ENCODE measurements at places on chromosomes 4 and X. TPM values are rescaled to one million over a fixed set of nuclear protein-coding genes. Genes with fewer than 3 reads are reported as not detected.

GRCh38 chr4:53734584-53735353 lies 143.5 kb upstream of the LNX1 start:
- no peaks in the 10 kb centered on the region for H3K27me3 ChIP-seq
- H3K27ac ChIP-seq: no peak overlapping the region
- DNase-seq: no peak
- H3K36me3 ChIP-seq: no peaks in the 10 kb centered on the region

GRCh38 chr4:185969657-185970056 lies 99.3 kb upstream of the TLR3 start:
- no peak overlapping the region for H3K27ac ChIP-seq
- H3K36me3 ChIP-seq: no peaks in the 10 kb centered on the region
- H3K27me3 ChIP-seq: no peaks in the 10 kb centered on the region
- H3K4me1 ChIP-seq: peaks cover 4% of the 10 kb centered on the region

- H3K27me3 ChIP-seq: no peaks in the 10 kb centered on the region
- H3K4me3 ChIP-seq: no peak overlapping the region
- no peak overlapping the region for H3K27ac ChIP-seq
- no peaks in the 10 kb centered on the region for H3K36me3 ChIP-seq
- DNase-seq: no peak
Observed at GRCh38 chr4:15488658-15489470, 19.2 kb downstream of the CC2D2A start.

The PCDH7 gene
- 8.0 TPM for total RNA-seq

The SORBS2 gene
- total RNA-seq: 44.9 TPM

- DNase-seq: no peak
- no peaks in the 10 kb centered on the region for H3K4me1 ChIP-seq
- H3K27ac ChIP-seq: no peak overlapping the region
- H3K27me3 ChIP-seq: no peaks in the 10 kb centered on the region
- no peaks in the 10 kb centered on the region for H3K36me3 ChIP-seq
- no peak overlapping the region for H3K4me3 ChIP-seq
Observed at GRCh38 chr4:130648570-130648969, 1552.6 kb downstream of the C4orf33 start.

- no peaks in the 10 kb centered on the region for H3K36me3 ChIP-seq
- H3K27ac ChIP-seq: no peak overlapping the region
- no peak for DNase-seq
- H3K27me3 ChIP-seq: no peaks in the 10 kb centered on the region
- H3K4me3 ChIP-seq: no peak overlapping the region
- no peaks in the 10 kb centered on the region for H3K4me1 ChIP-seq
Observed at GRCh38 chr4:154569028-154569427, 6.2 kb downstream of the FGB start.

- H3K27me3 ChIP-seq: no peaks in the 10 kb centered on the region
- no peak overlapping the region for H3K27ac ChIP-seq
- H3K4me3 ChIP-seq: no peak overlapping the region
- no peaks in the 10 kb centered on the region for H3K36me3 ChIP-seq
- H3K4me1 ChIP-seq: no peaks in the 10 kb centered on the region
Observed at GRCh38 chrX:47960406-47960805, 43.4 kb downstream of the ZNF182 start.

DNA sequence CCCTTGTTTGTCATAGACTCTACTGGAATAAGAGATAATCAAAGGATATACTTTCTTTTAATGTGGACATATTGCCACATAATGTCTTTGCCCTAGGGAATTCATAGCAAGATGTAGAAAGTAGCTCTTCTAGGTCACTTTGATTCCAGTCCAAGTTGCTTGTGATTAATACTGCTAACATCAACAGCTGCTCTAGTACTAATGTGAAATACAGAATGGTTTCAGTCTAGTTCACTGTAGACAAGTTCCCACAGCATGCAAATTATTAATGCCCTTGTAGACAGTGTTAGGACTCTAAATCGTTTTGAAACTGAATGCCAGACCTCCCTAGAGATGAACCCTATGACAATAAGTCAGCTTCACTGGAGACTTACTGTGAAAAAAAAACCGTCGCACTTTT lies 494.6 kb upstream of the ATOH1 start:
- no peak overlapping the region for H3K27ac ChIP-seq
- no peaks in the 10 kb centered on the region for H3K27me3 ChIP-seq
- no peak overlapping the region for H3K4me3 ChIP-seq
- no peaks in the 10 kb centered on the region for H3K4me1 ChIP-seq

DNA sequence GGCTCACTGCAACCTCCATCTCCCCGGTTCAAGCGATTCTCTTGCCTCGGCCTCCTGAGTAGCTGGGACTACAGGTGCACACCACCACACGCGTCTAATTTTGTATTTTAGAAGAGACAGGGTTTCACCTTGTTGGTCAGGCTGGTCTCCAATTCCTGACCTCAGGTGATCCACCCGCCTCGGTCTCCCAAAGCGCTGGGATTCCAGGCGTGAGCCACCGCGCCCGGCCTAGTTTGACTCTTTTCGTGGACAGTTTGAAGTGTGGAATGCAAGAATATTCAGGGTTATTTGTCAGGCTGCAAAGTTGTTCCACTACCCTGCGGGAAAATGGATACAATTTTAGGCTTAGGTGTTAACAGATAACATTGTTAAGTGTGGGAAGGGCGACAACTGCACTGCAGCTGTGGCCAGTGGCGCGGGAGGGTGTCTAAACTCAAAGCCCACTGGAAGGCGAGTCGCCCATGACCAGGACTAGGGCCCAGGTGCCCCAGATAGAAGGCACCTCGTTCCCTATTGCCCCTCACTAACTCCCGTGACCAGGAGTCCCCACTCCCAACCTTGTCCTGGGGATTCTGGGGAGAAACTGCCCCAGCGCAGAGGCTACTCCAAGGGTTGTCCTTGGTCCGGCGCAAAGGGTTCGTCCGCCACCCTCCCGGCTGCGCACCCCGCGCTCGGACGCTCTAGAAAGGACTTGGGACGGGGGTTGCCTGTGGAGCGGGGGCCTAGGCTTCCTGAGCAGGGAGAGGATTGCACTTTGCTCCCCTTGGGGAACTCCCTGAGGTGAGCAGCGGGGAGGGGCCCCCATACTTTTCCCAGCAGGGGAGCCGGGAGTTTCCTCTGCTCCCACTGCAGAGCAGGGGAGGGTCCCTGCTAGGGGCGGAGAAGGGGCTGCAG lies 1.1 kb upstream of the CD99 start:
- peak overlapping the region; percentile 60 for H3K27ac ChIP-seq
- no peaks in the 10 kb centered on the region for H3K27me3 ChIP-seq
- no peak for DNase-seq
- H3K4me1 ChIP-seq: peaks cover 27% of the 10 kb centered on the region

- no peak for DNase-seq
- no peaks in the 10 kb centered on the region for H3K27me3 ChIP-seq
- peaks cover 11% of the 10 kb centered on the region for H3K4me1 ChIP-seq
- H3K36me3 ChIP-seq: no peaks in the 10 kb centered on the region
- no peak overlapping the region for H3K4me3 ChIP-seq
Observed at GRCh38 chr4:6730603-6731317, 14.8 kb downstream of the BLOC1S4 start.

- no peaks in the 10 kb centered on the region for H3K36me3 ChIP-seq
- H3K27me3 ChIP-seq: no peaks in the 10 kb centered on the region
- H3K4me1 ChIP-seq: peaks cover 4% of the 10 kb centered on the region
- H3K4me3 ChIP-seq: no peak overlapping the region
Observed at GRCh38 chr4:152476796-152477195, 59.1 kb downstream of the FBXW7 start.

GRCh38 chr4:153153339-153153871 lies 50.8 kb upstream of the TRIM2 start:
- H3K4me3 ChIP-seq: peak overlapping the region; percentile 62
- H3K36me3 ChIP-seq: no peaks in the 10 kb centered on the region
- no peak overlapping the region for H3K27ac ChIP-seq
- H3K27me3 ChIP-seq: no peaks in the 10 kb centered on the region

The MTMR8 gene
- total RNA-seq: 1.9 TPM

GRCh38 chr4:170476351-170476750 lies 386.6 kb upstream of the AADAT start:
- DNase-seq: no peak
- H3K4me3 ChIP-seq: no peak overlapping the region
- no peaks in the 10 kb centered on the region for H3K36me3 ChIP-seq
- no peaks in the 10 kb centered on the region for H3K4me1 ChIP-seq
- H3K27ac ChIP-seq: no peak overlapping the region
- H3K27me3 ChIP-seq: no peaks in the 10 kb centered on the region

The LRBA gene
- 39.9 TPM for total RNA-seq

The UGT8 gene
- total RNA-seq: 2.8 TPM

The PITX2 gene
- total RNA-seq: not detected

- H3K27ac ChIP-seq: peak overlapping the region; percentile 86
- peaks cover 20% of the 10 kb centered on the region for H3K4me1 ChIP-seq
- H3K27me3 ChIP-seq: no peaks in the 10 kb centered on the region
Observed at GRCh38 chrX:40171513-40172400, 74.0 kb upstream of the BCOR start.

- no peak overlapping the region for H3K4me3 ChIP-seq
- DNase-seq: no peak
- no peaks in the 10 kb centered on the region for H3K36me3 ChIP-seq
- H3K27me3 ChIP-seq: no peaks in the 10 kb centered on the region
- H3K27ac ChIP-seq: no peak overlapping the region
Observed at GRCh38 chr4:107252571-107252970, 216.5 kb upstream of the DKK2 start.

DNA sequence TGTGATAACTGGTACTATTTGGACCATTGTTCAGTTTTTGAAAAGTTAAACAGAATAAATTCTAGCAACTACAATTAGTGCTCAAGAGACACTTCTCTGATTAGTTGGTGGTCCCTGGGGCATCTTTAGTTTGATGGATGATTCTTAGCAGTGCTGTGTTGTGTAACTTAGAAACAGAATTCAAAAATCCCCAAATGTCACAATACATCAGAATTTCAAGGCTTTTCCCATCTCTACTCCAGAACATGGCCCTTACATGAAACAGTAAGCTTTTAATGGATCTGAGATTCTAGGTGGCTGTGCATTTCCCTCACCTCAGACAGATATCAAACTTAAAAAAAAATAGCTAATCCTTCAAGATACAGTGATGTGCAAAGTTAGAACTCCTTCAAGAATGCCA lies 104.4 kb upstream of the CXCL13 start:
- no peaks in the 10 kb centered on the region for H3K4me1 ChIP-seq
- no peaks in the 10 kb centered on the region for H3K27me3 ChIP-seq
- no peak overlapping the region for H3K4me3 ChIP-seq
- no peaks in the 10 kb centered on the region for H3K36me3 ChIP-seq

GRCh38 chrX:110683925-110684324 lies 111.7 kb downstream of the CHRDL1 start:
- DNase-seq: no peak
- H3K27me3 ChIP-seq: no peaks in the 10 kb centered on the region
- H3K27ac ChIP-seq: no peak overlapping the region
- no peak overlapping the region for H3K4me3 ChIP-seq

The UGT2B15 gene
- total RNA-seq: not detected

- H3K4me1 ChIP-seq: no peaks in the 10 kb centered on the region
- H3K27ac ChIP-seq: no peak overlapping the region
- H3K27me3 ChIP-seq: peaks cover 3% of the 10 kb centered on the region
- H3K4me3 ChIP-seq: no peak overlapping the region
- no peak for DNase-seq
Observed at GRCh38 chr4:117096886-117097285, 11.5 kb upstream of the TRAM1L1 start.

- H3K4me3 ChIP-seq: no peak overlapping the region
- no peaks in the 10 kb centered on the region for H3K36me3 ChIP-seq
- no peak overlapping the region for H3K27ac ChIP-seq
- H3K27me3 ChIP-seq: peaks cover 10% of the 10 kb centered on the region
Observed at GRCh38 chr4:121927948-121928347, 23.9 kb downstream of the TRPC3 start.

GRCh38 chr4:45186249-45186648 lies 459.9 kb upstream of the GNPDA2 start:
- no peak overlapping the region for H3K4me3 ChIP-seq
- no peak for DNase-seq
- H3K4me1 ChIP-seq: no peaks in the 10 kb centered on the region
- H3K27ac ChIP-seq: no peak overlapping the region
- H3K27me3 ChIP-seq: no peaks in the 10 kb centered on the region
- H3K36me3 ChIP-seq: no peaks in the 10 kb centered on the region

The MSX1 gene
- total RNA-seq: 2.5 TPM

DNA sequence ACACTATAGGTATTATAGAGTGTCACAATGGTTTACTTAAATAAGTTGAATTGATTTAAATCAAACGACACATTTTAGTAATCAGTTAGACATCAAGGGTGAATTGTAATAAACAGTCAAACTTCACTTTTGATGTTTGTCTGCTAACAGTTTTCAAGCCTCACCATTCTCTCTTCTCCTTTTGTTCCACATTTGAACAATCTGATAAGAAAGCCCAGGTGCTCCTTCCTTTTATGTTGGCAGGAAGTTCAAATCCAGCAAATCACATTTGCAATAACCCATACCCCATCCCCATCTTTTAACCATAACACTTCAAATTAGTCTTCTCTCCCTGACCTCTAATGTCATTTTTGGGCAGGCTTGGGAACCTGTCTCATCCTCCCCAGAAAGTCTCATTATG lies 63.4 kb upstream of the GC start:
- no peak for DNase-seq
- H3K4me1 ChIP-seq: no peaks in the 10 kb centered on the region
- H3K36me3 ChIP-seq: no peaks in the 10 kb centered on the region

- H3K4me3 ChIP-seq: no peak overlapping the region
- no peak overlapping the region for H3K27ac ChIP-seq
- no peak for DNase-seq
- no peaks in the 10 kb centered on the region for H3K4me1 ChIP-seq
- H3K27me3 ChIP-seq: no peaks in the 10 kb centered on the region
- H3K36me3 ChIP-seq: no peaks in the 10 kb centered on the region
Observed at GRCh38 chrX:148035380-148035779, 54.2 kb downstream of the FMR1NB start.

DNA sequence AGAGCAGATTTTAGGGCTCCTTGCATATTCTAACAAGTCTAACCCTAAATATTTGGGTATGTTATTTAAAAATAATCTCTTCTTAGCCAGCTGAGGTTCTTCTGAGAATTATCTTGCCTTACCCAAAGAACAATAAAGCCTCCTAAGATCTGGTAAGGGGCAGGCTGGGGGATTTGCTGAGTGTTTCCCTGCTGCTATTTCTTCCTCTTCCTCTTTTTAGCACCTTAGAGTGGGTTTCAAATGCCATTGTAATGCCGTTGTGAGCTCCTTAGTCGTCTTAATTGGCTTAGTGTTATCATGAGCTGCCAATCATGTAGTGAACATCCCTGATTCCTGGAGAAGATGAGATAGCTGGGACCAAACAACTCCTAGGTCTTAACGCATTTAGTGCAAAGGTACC lies 15.4 kb downstream of the STOX2 start:
- no peaks in the 10 kb centered on the region for H3K27me3 ChIP-seq
- H3K4me3 ChIP-seq: no peak overlapping the region
- H3K27ac ChIP-seq: no peak overlapping the region
- no peak for DNase-seq
- H3K4me1 ChIP-seq: no peaks in the 10 kb centered on the region
- no peaks in the 10 kb centered on the region for H3K36me3 ChIP-seq

GRCh38 chr4:169246957-169247396 lies 23.8 kb downstream of the SH3RF1 start:
- H3K36me3 ChIP-seq: no peaks in the 10 kb centered on the region
- H3K4me1 ChIP-seq: peaks cover 31% of the 10 kb centered on the region
- no peak overlapping the region for H3K27ac ChIP-seq
- no peak overlapping the region for H3K4me3 ChIP-seq
- DNase-seq: no peak

Data from upper lobe of right lung (tissue), 1 donor.